ENCODE measurements at places on chromosomes 3 and 15.

GRCh38 chr15:96599268-96599667, 268.8 kb downstream of the NR2F2 start:
- DNase-seq: no peak

DNA sequence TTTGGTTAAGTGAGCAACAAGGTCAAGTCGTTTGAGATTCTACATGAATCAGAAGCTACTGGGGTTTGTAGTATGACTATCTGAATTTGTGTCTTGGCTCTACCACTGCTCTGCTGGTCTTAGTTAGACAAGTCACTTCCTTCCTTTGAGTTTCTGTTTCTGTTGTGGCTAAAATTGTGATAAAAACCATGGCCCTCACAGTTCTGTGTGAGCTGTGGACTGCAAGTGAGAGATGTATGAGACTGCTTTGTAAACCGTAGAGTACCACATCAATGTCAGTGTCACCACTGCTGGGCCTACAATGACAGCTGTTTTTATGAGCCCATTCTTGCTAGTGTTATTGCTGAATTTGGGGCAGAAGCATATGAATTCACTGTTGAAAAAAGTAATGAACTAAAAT, 32.7 kb downstream of the RARB start:
- DNase-seq: no peak

- DNase-seq: no peak
Observed at GRCh38 chr3:68207327-68207726, 552.9 kb upstream of the SUCLG2 start.

GRCh38 chr15:68815598-68815997, 5.1 kb downstream of the ANP32A start:
- DNase-seq: no peak

- DNase-seq: no peak
Observed at GRCh38 chr3:195163719-195164572, 107.0 kb downstream of the XXYLT1 start.

GRCh38 chr3:60803216-60804173, 447.8 kb downstream of the FHIT start:
- no peak for DNase-seq

- DNase-seq: no peak
Observed at GRCh38 chr3:48422272-48422671, 7.6 kb downstream of the PLXNB1 start.

DNA sequence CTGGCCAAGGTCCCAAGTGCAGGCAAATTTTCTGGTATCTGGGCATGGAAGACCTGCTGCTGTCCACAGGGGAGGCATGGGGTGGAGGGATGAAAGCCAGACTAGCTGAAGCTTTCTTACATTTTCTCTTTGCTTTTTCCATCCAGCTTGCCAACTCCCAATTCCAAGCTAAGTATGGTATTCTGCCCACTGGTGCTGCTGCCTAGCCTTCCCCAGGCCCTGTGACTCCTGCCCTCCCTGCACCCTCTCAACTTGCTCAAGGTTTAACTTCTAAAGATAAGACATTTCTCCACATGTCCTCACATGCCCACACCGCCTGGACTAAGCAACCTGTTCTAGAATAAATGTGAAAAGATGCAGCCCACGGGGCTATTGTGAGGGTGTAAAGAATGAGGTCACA, 59.5 kb upstream of the HACD2 start:
- DNase-seq: no peak

Measured in NCI-H1105 treated with DMSO at 0.1 percent for 48 hours (cell line).